ENCODE measurements at places on chromosomes 3 and 15.

DNA sequence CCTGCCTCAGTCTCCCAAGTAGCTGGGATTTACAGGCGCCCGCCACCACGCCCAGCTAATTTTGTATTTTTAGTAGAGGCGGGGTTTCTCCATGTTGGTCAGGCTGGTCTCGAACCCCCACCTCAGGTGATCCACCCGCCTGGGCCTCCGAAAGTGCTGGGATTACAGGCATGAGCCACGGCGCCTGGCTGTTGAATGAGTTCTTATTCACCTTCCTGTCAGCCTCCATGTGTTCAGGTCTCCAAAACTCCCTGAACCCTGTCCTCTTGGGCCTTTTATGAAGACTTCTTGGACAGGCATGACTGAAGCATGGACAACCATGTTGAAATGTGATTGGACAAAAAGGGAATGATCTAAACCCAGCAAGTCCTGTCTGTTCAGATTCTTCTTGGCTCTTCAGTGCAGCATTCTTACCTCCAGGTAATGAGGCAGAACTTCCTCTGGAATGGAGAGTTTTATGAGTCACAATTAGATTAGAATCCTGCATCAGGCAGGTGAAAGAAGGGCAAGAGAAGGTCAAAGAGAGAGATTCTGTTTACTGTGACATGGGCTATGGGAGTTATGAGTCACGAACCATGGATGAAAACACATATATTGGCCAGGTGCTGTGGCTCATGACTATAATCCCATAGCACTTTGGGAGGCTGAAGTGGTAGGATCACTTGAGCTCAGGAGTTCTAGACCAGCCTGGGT lies 23.1 kb upstream of the EIF4A2 start:
- DNase-seq = no peak

- no peak for DNase-seq
Observed at GRCh38 chr3:13166243-13167063, 93.2 kb upstream of the IQSEC1 start.

DNA sequence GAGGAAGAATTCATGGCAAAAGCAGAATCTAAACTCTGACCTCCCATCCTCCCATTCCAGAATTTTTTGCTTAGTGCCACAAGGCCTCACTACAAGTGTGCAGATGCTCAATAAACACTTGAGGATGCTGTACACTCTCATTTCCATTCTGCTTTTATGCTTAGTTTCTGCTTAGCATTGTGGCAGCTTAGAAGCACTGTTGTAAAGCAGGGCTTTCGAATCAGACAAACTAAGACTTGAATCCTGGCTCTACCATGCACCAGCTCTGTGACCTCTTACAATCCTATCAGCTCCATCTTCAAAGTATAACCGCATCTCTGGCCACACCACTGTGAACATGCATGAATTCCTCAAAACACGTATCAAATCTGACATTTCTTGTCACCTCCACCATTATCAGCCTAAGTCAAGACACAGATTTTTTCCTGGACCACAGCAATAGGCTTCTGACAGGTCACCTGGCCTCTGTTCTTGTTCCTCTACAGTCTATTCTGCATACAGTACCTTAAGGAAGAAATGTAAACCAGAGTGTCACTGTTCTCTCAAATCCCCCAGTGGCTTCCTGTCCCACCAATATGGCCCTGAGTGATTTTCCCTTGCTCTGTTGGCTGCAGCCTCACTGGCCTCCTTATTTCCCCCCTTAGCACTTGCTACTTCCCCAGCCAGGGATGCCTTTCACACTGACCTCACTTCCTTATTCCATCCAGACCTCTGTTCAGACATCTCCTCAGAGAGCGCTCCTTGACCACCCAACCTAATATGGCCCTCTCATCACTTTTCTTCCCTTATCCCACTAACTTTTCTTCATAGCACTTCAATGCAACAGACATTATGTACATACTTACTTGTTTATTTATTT lies 8.1 kb upstream of the PHC3 start:
- no peak for DNase-seq

GRCh38 chr3:21484057-21484827 lies 266.8 kb downstream of the ZNF385D start:
- DNase-seq = no peak

DNA sequence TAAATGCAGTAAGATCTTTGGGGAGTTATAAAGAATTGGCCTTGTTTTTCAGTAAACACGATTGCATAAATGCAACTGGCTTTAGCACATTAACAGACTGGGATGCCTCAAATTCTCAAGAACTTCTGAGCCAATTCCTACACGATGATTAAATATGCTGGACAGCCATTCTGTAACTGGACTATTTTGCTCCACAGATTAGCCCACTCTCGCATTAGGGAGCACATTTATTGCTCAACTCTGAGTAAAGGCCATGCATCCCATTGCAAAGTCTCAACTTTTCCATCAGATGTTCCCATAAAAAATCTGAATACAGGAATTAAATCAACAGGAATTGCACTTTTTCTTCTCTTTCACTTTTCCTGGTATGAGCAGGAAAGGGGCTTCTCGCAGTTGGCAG lies 66.7 kb upstream of the PRICKLE2 start:
- DNase-seq = no peak

Data from activated T-cell treated with anti-CD3 and anti-CD28 coated beads for 48 hours (primary cell).